ENCODE measurements at places on chromosomes 5 and 9. TPM values are rescaled to one million over a fixed set of nuclear protein-coding genes. Genes with fewer than 3 reads are reported as not detected.

- no peak for DNase-seq
- no peak overlapping the region for H3K4me3 ChIP-seq
- H3K4me1 ChIP-seq, result no peaks in the 10 kb centered on the region
Measured at GRCh38 chr9:106487266-106487665, 375.7 kb upstream of the ZNF462 start.

DNA sequence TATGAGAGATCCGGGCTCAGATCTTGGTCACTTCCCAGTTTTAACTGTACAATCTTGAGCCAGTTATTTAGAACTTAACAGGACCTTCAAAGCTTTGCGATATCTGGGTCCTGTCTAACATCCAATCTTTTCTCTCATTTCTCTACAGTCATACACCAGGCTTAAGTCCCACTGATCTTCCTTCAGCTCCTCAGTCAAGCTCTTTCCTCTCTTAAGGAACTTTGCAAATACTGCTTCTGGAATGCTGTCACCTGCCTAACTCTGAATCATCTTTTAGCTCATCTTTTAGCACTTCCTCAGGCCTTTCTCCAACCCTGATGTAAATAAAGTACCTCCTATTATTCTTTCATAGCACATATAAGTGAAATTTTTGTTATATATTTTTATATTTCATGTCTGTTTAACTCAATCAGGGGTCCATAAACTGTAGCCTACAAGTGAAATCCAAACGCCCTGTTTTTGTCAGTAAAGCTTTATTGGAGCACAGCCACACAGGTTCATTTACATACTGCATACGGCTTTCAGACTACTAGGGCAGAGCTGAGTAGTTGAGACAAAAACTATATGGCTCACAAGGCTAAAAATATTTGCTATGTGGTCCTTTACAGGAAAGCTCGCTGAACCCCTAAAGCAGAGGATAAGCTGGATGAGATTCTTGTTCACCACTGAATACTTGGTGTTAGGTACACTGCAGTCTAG, 63.5 kb downstream of the MEF2C start:
- H3K4me1 ChIP-seq, result no peaks in the 10 kb centered on the region
- no peak overlapping the region for H3K27ac ChIP-seq
- no peak overlapping the region for H3K4me3 ChIP-seq
- no peaks in the 10 kb centered on the region for H3K27me3 ChIP-seq
- no peak for DNase-seq
- no peaks in the 10 kb centered on the region for H3K36me3 ChIP-seq

DNA sequence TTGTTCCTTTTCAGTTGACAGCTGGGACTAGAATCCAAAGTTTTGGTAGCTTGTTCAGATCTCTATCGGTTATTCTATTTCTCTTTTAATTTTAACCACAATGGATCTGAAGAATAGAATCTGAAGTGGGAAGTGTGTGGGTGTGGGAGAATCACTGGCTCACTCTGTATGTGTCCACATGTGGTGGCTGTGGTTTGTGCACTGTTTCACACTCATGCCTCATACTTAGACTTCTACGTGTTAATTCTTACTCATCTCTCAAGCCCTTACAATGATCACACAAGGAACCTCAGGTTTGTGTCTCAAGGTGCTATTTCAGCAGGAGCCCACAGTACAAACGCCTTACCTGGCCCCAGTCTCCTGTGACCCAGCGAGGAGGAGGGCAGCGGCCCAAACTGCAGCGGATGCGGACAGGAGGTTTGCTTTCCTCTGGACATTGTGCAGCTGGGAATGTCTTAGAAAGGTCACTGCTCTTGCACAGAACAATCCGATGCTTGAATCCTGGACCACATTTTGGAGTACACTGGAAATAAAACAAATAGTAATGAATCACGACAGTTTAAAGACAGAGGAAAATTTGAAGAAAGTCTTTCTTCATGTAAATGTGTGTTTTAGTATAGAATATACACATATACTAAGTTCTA, 309.1 kb downstream of the ADAMTS6 start:
- no peaks in the 10 kb centered on the region for H3K4me1 ChIP-seq
- DNase-seq, result no peak
- no peak overlapping the region for H3K27ac ChIP-seq
- no peak overlapping the region for H3K4me3 ChIP-seq

GRCh38 chr9:14080959-14081542, 232.9 kb downstream of the NFIB start:
- peak overlapping the region; percentile 60 for H3K27ac ChIP-seq
- peaks cover 2% of the 10 kb centered on the region for H3K4me1 ChIP-seq
- no peak for DNase-seq
- no peak overlapping the region for H3K4me3 ChIP-seq

DNA sequence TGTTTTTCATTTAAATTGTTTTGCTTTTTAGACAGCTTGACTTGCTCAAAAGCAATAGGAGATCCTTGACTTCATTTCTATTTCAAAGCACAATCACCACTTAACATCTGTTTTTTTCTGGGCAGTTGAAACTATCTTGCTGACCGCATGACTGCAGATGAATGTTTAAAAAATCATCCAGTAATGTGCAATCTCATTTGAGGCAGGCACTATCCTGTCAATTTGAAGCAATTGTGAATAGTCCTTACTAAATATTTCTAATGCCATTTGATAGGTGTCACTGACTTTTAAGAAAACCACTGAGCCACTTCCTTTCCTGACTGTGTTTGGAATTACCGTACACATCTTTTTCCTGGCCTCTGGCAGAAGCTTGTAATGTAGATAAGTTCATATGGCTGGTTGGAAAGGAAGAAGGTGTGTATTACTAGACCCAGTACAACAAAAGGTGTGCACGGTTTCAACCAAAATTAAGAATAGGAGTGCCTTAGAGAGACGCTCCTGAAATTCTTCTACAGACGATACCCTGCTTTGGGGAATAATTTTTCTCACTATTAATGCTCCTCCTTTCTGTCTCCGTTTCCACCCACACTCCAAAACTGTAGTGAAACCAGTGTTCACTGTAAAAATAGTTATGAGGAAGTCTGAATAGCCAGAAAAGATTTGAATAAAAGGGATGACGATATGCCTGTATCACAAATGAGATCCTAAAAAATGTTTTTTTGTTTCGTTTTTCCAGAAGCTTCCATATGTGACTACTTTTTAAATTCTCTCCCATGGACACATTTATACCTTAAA, 136.7 kb upstream of the MOCS2 start:
- no peak overlapping the region for H3K27ac ChIP-seq
- DNase-seq, result no peak

DNA sequence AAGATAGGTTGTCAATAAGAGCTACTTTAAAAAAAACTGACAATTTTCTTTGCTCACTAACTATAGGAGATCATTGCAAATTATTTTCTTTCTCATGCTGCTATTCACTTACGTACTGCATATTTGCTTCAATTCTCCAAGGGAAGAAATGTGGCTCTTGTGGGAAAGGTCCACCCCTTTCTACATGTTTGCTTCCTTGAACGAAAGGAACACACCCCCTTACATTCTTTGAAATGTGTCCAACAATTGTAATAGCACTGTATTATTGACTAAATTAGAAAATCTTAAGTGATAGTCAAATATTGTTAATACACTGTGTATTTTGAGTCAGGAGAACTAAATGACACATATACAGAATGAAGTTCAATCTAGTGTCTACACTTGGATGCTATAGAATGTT, 5.2 kb downstream of the MEF2C start:
- peaks cover 12% of the 10 kb centered on the region for H3K27me3 ChIP-seq
- no peak overlapping the region for H3K4me3 ChIP-seq
- H3K36me3 ChIP-seq, result no peaks in the 10 kb centered on the region
- no peak for DNase-seq

DNA sequence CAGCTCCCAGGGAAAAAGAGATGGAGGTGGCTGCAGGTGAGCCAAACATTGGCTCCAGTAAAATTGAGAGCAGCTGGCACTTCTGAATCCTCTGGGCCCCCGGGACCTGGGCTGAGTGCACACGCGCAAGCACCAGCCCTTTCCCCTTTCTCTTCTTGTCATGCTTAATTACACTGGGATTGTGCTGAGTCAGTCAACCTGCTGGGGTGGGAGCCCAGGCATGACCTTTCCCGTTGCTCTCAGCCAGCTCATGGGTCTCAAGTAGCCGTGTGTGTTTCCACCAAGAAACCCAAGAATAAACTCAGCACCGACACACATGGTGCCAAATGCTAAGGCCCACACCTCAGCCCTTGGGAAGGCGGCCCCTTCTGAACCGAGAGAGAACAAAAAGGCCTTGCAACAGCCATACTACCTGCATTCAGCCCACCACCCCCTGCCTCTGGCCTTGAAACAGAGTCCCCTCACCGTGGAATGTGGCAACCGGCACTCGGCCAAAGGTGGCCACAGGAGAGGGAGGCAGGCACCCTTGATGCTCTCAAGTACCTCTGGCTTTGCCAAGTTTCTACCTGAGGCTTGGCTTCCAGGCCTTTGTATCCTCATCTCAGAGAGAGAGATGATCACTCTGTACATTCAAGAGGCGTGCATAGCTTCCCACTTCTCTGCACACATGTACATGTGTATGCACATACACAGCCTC, 28.1 kb downstream of the SLIT3 start:
- no peak overlapping the region for H3K4me3 ChIP-seq
- no peak for DNase-seq

GRCh38 chr5:42037379-42037932, 112.4 kb downstream of the FBXO4 start:
- DNase-seq, result no peak

DNA sequence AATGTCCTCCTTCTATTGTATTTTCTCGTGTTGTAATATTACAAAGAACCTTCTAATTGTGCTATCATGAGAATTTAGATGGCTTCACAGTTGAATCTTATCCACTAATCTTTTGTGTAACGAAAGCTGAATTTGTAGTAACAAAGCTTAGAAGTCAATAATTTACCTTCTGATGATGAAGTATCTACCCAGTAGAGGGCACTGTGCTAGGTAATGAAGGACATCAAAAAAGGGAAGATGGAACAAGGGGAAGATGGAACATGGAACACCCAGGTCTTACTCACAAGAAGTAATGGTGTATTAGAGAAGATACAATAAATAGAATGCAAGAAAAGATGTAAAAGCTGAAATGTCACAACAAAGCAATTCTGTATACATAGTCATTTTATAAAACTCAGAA, 131.0 kb upstream of the CCNG1 start:
- DNase-seq, result no peak
- no peak overlapping the region for H3K27ac ChIP-seq
- no peaks in the 10 kb centered on the region for H3K27me3 ChIP-seq
- no peak overlapping the region for H3K4me3 ChIP-seq
- no peaks in the 10 kb centered on the region for H3K4me1 ChIP-seq
- H3K36me3 ChIP-seq, result no peaks in the 10 kb centered on the region

DNA sequence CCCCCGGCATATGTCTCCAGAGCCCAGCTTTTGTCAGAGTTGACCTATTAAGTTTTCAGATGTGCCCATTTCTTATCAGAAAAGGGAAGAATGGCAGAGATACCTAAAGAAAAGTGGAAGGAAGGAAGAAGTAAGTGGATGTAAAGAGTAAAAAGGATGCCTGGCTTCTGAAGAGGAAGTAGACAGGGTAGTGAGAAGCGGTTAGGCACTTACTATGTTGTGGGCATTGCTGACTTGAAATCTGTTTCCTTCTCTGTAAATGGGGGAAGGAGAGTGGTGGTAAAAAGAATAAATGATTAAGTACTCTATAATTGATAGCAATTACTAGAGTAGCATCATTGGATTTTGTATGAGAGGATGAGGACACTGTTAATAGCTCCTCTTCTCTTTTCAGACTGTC, 9.9 kb downstream of the ANP32B start:
- DNase-seq, result no peak
- H3K36me3 ChIP-seq, result peaks cover 6% of the 10 kb centered on the region
- no peak overlapping the region for H3K27ac ChIP-seq
- no peaks in the 10 kb centered on the region for H3K27me3 ChIP-seq

GRCh38 chr5:6492934-6493333, 44.3 kb downstream of the UBE2QL1 start:
- H3K27me3 ChIP-seq, result peaks cover 11% of the 10 kb centered on the region
- no peak for DNase-seq
- H3K36me3 ChIP-seq, result no peaks in the 10 kb centered on the region
- no peak overlapping the region for H3K4me3 ChIP-seq
- H3K4me1 ChIP-seq, result peaks cover 29% of the 10 kb centered on the region

- DNase-seq, result no peak
- no peaks in the 10 kb centered on the region for H3K4me1 ChIP-seq
- H3K27ac ChIP-seq, result no peak overlapping the region
- H3K36me3 ChIP-seq, result no peaks in the 10 kb centered on the region
- no peak overlapping the region for H3K4me3 ChIP-seq
Measured at GRCh38 chr5:143338658-143339366, 64.7 kb downstream of the NR3C1 start.

DNA sequence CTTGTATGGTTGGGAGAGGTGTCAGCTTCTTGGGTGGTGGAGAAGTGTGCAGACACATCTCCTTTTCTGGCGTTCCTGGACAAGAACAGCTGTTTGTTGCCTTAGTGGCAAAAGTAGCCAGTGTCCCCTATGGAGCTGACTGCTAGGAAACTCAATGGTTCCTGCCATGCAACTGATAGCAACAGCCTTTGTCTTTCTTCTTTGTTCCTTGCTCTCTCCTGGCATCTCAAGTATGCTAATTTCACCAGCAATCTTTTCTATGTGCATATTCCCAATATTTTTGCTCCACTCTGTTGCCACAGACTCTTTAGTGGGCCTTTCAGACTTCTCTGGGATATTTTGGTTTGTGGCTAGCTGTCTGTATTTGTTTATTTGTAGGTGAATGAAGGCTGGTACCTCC, 36.7 kb downstream of the FBXO4 start:
- H3K4me1 ChIP-seq, result no peaks in the 10 kb centered on the region
- H3K36me3 ChIP-seq, result no peaks in the 10 kb centered on the region
- DNase-seq, result no peak
- no peak overlapping the region for H3K4me3 ChIP-seq

DNA sequence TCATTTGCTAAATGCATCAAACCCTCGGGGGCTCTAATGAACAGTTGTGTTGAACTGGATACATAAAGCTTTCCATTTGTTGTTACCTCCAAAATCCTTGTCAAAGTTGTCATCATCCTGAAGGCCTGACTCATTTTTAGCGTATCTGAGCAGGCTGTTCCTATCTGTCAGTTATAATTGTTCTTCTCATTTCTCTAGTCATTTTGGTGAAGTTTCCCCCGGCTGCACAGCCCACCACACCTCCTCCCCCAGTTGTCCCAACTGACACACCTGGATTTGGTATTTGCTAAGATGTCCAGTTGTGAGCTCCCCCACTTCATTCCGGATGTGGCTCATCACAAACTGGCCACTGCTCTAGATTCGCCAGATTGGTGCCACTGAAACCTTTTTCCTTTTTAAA, 27.7 kb downstream of the ZFAND5 start:
- no peaks in the 10 kb centered on the region for H3K4me1 ChIP-seq
- no peaks in the 10 kb centered on the region for H3K36me3 ChIP-seq
- H3K27ac ChIP-seq, result no peak overlapping the region
- DNase-seq, result no peak
- no peaks in the 10 kb centered on the region for H3K27me3 ChIP-seq
- H3K4me3 ChIP-seq, result no peak overlapping the region

- DNase-seq, result no peak
- no peak overlapping the region for H3K4me3 ChIP-seq
- H3K36me3 ChIP-seq, result peaks cover 9% of the 10 kb centered on the region
- H3K27ac ChIP-seq, result no peak overlapping the region
Measured at GRCh38 chr5:111099058-111099778, 7.1 kb downstream of the WDR36 start.

PCDHAC2 gene
- 1.9 TPM for total RNA-seq

DMRTA1 gene
- 7.7 TPM for total RNA-seq

CDX1 gene
- total RNA-seq, result 0.31 TPM

GCNT4 gene
- total RNA-seq, result 3.3 TPM

CDC25C gene
- total RNA-seq, result 11.5 TPM

FBP2 gene
- total RNA-seq, result not detected

FRMPD1 gene
- 0.44 TPM for total RNA-seq
